Panc1 (cell line): ENCODE measurements at places on chromosomes 12 and 14. TPM values are rescaled to one million over a fixed set of nuclear protein-coding genes. Genes with fewer than 3 reads are reported as not detected.

OR10G2 gene
- not detected for total RNA-seq

OR10P1 gene
- total RNA-seq: not detected

DPF3 gene
- total RNA-seq: not detected

GDF3 gene
- total RNA-seq: not detected

AMIGO2 gene
- 21.8 TPM for total RNA-seq

CLEC4C gene
- total RNA-seq: not detected

LRRIQ1 gene
- total RNA-seq: 0.15 TPM

RFX4 gene
- not detected for total RNA-seq

P2RX2 gene
- total RNA-seq: 1.2 TPM

NEUROD4 gene
- not detected for total RNA-seq

LIN52 gene
- 6.7 TPM for total RNA-seq

DNAI7 gene
- total RNA-seq: 0.10 TPM

KRT82 gene
- not detected for total RNA-seq

VRTN gene
- not detected for total RNA-seq

STYK1 gene
- 0.85 TPM for total RNA-seq
